RPMI8226 (cell line): ENCODE measurements at places on chromosomes 6 and 20.

DNA sequence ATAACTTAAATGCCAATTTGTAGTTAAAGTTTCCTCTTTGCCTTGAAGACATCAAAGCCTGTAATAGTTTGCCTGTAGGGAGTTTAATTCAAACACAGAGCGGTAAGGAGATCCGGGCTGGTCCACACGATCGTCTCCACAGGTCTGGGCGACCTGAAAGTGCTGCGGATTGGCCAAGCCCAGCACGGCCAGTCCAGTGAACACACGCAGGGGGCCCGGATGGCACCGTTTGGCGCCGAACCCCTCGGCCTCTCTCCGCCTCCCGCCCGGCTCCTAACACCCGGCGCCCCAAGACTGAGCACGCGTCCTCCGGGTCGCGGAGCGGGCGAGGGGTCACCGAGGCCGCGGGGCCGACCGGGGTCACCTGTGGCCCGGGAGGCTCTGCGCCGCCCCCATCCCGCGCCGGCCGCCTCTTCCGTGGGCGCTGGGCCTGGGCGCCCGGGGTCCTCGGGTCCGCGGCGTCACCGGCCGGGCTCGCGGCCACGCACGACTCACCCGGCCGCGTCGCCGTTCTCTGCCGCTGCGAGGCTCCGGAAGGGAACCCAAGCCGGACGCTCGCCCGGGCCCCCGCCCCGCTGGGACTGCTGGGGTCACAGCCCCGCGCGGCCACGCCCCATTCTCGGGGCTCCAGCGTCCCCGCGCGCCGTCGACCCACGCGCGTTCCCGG, 481 bp downstream of the SERPINB6 start:
- DNase-seq = peak; percentile 87

GRCh38 chr6:167087857-167088354, 35.0 kb upstream of the CCR6 start:
- no peak for DNase-seq

DNA sequence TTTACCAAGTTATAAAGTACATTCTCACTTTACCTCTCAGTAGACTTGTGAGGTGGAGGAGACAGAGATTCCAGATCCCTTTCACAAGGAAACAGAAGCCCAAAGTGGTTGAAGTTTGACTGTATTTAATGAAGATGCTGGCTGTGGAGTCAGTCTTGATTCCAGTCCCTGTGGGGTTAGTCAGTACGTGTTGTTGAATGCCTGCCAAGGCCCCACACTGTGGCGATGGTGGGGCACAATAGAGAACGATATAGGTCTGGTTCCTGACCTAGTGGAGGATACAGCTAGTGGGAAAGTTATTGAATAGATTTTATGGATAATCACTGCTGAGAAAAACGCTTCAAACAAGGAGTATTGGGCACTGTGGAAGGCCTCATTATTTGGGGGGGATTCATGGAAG, 71.4 kb downstream of the LRRC1 start:
- no peak for DNase-seq

GRCh38 chr6:84156306-84156705, 71.1 kb downstream of the CEP162 start:
- DNase-seq = no peak

GRCh38 chr6:4920914-4921410, 82.9 kb downstream of the RPP40 start:
- no peak for DNase-seq

DNA sequence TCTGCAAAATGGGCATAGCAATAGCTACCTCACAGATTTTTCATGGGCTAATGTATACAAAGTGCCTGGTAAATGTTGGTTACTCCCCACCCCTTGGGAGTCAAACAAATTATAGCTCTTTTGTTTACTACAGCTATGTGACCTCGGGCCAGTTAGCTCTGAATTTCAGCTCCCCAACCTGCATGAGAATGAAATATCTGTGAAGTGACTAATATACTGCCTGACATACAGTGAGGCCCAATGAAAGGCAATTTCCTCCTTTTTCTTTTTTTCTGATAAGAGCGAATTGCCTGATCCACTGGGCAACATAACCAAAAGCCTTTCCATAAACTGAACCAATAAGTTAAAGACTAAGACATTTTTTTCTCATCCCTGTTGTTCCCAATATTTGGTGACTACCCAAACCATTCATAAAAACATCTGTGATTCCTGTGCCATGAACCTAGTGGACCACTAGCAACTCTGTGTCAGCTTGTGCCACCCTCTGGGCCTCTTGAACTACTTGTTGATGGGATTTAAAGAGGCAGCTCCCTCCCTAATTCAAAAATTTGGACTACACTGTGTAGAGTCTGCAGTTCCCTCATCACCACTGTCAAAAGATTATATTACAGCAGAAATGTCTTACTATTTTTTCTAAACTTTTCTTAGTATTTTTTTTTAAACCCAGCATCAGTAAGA, 91.9 kb upstream of the TMEM30A start:
- no peak for DNase-seq

DNA sequence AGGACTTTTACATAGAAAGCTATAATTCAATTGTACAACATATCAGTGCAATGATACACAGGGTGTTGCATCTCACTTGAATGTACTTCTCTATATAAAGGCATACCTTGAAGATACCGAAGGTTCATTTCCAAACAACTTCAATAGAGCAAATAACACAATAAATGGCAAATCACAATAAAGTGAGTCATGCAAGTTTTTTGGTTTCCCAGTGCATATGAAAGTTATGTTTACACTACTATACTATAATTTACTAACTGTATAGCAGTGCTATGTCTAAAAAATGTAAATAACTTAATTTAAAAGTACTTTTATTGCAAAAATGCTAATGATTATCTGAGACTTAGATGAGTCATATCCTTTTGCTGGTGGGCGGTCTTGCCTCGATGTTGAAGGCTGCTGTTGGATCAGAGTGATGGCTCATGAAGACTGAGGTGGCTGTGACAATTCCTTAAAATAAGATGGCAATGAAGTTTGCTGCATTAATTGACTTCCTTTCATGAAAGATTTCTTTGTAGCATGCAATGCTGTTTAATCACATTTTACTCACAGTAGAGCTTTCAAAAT, 188.8 kb downstream of the TASP1 start:
- DNase-seq = no peak

DNA sequence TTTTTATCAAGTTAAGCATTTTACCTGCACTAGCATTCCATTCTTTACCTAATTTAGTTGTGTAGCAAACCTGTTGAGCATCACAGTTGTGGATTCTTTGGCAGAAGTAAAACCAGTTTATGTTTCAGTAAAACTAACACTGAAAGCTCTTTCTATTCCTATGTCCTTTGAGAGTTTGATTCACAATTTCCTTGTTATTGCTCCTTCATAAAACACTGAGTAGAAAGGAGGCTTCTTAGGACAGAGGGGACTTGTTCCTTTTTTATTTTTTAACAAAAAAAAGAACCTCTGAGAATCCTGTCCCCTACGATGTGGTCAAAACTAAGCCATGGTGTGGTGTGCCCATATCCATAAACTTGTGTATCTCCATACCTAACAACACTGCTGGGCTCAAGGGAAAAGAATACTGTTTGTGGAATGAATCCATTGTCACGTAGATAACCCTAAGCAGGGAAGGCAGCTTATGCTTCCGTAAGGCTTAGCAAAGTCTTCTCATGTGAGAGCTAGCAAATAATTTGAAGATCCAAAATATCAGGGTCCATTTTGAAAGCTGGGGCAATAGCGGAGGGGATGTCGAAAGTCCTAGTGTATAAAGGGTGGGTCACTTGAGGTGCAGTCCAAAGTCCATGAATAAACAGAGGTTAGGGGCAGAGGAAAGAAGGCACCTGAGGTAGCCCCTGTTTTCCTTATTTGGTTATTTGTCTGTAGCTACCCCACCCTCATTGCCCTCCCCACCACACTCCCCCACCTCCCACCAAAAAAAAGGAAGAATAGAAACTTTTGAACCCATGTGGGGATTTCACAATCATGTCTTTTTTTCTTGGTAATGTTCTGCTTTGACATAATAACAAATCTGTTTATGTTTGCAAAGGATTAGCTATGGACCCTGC, 71.0 kb downstream of the PLAGL1 start:
- no peak for DNase-seq

DNA sequence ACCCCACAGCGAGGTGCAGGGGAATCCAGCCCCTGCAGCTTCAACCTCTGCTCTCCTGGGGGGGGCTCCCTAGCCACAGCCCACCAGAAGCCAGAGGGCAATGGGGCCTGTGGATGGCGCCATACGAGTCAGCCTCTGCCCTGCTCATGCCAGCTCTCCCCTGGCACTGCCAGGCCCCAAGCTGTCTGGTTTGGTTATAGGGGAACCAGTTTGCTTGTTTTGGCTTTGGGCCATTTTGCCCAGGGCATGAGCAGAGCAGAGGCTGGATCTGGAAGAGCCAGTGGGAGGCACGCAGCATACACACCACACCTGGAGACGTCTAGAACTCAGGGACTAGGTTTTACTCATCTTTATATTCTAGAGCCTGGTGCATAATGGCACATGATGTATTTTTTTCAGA, 66.7 kb upstream of the SLC22A16 start:
- DNase-seq = peak; percentile 23

- DNase-seq = peak; percentile 49
These were observed 65.0 kb upstream of the SIRPA start for GRCh38 chr20:1830240-1830639.

- DNase-seq = no peak
These were observed 240.4 kb upstream of the RREB1 start for GRCh38 chr6:6867404-6867799.

DNA sequence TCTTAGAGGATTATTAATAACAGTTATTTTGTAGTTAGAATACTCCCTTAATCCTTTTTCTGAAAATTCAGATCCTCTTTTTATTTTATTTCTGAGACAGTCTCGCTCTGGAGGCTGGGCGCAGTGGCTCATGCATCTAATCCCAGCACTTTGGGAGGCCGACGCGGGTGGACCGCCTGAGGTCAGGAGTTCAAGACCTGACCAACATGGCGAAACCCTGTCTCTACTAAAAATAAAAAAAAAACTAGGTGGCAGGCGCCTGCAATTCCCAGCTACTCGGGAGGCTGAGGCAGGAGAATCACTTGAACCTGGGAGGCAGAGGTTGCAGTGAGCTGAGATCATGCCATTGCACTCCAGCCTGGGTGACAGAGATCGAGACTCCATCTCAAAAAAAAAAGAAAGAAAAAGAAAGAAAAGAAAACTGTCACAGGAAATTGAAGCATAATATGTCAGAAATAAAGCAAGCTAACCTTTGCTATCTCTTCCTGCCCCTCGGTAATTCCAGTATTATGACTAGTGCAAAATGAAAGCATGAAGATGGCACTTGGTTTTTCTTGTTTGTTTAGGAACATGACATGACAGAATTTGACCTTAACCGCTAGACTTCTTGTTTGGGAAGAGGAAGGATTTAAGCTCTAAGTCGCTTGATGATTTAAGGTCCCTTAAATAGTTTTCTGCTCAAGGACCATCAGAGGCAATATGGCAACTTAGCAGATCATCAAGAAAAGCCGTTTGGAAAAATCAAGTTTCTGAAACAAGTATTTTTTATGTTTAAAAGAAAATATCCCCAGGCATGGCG, 1.8 kb upstream of the RBM39 start:
- DNase-seq = peak; percentile 17

GRCh38 chr6:12007473-12007872, 4.6 kb upstream of the HIVEP1 start:
- no peak for DNase-seq

DNA sequence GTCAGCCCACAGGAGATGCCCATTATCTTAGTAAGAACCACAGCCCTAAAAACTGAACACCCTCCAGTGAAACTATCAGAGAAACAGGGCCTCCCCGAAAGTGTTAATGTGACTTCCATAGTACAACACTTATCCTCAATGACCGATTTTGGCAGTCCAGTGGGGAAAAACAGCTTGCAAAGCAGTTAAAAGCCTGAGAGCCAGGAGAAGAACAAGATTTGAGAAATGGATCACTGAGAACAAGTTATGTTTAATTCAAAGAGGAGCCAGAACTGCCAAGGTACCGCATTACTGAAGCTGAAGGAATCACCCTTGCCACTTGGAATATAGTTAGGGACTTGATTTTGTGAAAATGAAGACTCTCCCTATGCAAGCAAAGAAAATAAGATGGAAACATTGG, 236.9 kb downstream of the QKI start:
- DNase-seq = no peak

GRCh38 chr6:159948199-159948598, 20.7 kb upstream of the IGF2R start:
- DNase-seq = no peak

DNA sequence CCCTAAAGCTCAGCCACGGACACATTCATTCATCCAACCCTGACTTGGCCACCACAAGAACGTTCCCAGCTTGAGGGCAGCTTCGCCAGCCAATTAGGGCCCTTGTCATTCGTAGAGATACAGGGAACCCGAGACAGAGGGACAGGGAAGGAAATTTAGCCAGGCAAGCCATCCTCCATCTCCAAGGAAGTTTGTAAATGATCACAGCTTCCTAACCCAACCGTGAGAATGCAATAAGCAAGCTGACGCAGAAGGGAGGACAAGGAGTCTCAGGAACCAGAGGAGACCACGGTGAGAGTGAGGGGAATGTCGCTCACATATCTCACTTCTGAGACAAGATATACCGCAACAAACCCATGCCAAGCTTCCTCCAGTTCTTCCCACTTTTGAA, 1.4 kb downstream of the TRAM2 start:
- no peak for DNase-seq

- peak; percentile 49 for DNase-seq
These were observed 66.4 kb upstream of the PDE10A start for GRCh38 chr6:165729307-165729936.
